Fibroblast of skin of right quadriceps (primary cell): ENCODE measurements at places on chromosomes 7 and 10.

GRCh38 chr7:18890134-18890533 is 227.3 kb downstream of the TWIST1 start:
- DNase-seq, result peak; percentile 89

DNA sequence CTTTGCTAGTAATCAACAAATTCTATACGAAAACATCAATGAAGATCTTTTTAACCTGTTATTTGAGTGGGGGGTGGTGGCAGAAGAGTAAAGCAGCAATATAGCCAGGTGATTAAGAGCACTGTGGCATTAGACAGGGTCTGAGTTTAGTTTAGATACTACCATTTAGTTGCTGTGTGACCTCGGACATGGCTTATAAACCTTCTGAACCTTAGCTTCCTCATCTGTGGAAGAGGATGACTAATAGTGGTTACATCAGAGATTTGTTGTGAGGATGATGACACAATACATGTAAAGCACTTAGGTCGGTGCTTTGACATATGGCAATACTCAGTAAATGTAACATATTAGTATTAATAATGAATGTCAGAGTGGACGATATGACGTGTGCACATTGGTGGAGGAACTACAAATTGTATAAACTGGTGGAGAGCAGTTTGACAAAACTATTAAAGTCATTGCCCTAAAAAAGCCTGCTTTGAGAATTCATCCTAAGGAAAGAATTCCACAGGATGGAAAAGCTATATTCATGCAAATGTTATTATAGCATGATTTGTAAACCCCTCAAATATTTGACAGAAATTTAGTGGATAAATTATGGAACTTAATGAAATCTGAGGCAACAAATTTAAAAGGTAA is 24.3 kb downstream of the SPAG6 start:
- peak; percentile 22 for DNase-seq

- peak; percentile 39 for DNase-seq
These were observed 90.2 kb downstream of the UBE3C start for GRCh38 chr7:157228864-157229422.

DNA sequence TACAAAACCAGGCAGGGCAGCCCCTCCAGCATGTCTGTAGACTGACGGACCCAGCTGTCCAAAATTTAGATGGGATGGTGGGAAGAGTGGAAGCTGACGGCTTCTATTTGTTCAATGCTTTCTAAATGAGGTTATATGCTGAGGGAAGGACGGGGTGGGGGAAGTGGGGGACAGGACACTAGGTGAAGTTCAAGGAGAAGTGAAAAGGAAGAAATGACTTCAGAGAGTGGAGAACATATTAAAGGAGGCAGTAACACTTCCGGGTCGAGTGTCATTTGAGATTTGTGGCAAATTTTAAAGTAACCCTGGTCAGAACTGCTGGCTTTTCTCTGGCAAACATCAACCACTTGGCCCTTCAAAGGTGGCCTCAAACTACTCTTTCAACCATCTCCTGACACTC is 9.4 kb downstream of the PIP4K2A start:
- DNase-seq, result no peak

- DNase-seq, result peak; percentile 64
These were observed 57.8 kb upstream of the RAB18 start for GRCh38 chr10:27446091-27446918.

DNA sequence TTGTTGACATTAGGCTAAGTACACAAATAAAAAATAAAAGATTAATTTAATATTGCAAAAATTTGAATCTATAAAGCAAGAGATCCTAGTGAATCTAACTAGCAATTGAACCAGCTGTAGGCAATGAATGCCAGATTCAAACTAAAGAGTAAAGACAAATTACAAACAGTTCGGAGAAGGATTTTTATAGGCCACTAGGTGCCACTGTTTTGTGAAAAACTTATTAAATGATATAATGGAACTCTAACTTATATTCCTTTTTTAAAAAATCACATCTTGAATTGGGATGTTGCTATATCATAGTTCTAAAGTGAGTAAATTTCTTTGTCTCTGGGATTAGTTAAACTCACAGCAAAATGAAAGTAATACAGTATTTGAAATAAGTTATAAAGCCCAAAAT is 39.1 kb upstream of the GNAI1 start:
- peak; percentile 30 for DNase-seq

GRCh38 chr7:69873512-69873911 is 275.2 kb downstream of the AUTS2 start:
- DNase-seq, result peak; percentile 36

DNA sequence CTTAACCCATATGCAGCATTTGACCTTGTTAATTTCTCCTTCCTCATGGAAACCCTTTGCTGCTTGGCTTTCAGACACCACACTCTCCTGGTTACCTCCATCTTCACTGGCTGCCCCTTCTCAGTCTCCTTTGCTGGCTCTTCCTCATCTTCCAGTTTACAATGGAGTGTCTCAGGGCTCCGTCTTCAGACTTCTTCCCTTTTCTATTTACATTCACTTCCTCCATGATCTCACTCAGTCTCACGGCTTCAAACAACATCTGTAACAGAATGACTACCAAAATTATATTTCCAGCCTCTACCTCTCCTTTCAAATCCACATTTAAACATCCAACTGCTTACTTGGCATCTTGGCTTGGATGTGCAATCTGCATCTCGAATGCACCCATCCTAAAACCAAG is 140.4 kb downstream of the DKK1 start:
- no peak for DNase-seq

DNA sequence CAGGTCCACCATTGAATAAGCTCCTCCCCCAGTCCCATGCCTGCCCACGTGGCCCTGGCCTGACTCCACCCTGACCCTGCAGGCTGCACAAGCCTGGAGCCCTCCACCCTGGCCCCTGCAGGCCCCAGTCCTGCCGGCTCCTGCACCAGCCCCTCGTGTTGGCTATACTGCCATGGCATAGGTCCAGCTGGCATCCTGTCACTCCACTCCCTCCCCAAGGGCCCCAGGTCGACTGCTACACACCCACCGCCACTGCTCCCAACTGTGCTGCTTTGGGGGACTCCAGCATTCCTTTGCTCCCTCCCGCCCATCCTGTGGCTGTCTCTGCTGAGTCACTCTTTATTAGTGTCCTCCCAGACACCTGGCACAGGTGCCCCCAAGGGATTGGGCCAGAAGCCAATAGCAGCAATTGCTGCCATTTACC is 32.4 kb upstream of the HSPA12A start:
- no peak for DNase-seq

DNA sequence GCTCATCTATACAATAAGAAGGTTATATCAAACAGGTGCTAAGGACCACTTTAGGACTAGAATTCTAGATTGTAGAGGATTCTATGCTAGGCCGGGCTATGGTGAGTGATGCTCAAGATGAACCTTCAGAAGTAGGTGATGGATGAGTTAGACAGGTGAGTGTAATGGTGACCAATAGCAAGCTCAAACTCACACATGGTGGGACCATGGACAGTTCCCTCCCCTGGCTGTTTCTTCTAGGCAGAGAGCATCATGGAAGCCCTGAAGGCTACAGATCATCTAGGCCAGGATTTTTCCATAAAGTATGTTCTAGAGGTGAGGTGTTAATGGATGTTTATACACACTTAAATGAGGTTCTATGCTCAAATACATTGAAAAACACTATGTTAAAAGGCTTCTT is 162.2 kb upstream of the WDR11 start:
- DNase-seq, result no peak

DNA sequence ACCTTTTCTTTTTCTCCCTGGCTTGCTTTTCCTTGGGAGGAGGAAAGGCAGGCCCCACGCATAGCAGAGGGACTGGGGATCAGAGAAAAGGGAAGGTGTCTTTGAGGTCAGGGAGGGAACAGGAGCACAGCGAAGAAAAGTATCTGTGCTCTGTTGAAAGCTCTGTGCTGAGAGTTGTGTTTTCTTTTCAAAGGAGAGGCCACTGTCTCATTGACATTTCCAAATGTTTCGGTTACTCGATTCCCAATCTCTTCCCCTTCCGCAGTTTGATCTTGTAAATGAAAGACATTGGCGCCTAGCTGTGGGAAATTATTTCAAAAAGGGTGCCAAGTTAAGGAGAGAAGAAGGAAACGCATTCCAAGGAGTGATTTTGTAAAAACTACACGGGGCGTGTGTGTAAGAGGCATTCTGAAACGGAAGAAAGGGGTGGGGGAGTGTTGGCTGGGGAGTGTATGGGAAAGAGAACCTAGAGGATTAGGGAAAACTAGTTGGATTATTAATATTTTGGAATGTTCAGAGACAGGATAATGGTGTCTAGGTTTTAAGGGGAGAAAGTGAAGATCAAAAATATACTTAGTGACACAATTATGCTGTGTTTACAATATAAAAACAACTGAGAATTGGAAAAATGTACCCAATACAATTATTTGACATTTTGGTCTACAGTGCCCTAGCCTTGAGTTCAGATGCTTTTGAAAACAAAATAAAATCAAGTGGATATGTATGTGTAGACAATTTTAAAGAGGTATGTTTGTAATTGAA is 708 bp downstream of the KLHDC10 start:
- no peak for DNase-seq

DNA sequence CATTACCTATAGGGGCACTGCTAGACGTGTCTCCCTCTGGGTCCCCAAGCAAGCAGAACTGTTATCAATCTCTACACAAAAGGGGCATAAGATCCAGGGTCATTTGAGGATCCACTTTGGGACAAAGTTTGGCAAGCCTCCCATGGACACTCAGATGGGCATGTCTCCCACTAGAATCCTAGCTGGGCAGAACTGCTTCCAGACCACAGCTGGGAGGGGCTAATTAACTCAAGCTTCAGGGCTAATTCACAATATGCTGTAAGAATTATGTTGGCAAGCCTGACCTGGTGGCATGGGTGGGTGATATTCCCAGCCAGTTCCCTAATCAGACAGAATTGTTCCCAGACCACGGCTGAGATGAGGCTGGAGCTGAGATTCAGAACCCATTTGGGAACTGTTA is 738.4 kb upstream of the FZD8 start:
- no peak for DNase-seq

DNA sequence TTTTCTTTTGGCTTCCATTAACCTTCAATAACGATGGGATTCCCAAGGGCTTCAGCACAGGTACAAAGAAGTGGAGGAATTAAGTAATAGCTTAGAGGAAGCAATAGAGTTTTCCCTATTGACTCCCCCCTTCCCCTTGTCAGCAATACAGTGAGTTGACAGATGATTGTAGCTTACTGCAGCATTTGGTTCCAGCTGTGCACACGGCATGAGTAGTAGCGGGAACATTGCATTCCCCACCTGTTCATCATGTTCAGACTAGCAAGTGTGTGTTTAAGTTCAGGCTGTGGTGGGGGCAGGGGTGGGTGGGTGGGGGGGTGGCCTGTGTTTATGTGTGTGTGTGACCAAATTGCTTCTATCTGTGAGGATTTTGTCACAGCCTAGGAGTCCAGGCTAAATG is 4.6 kb upstream of the ADRA2A start:
- DNase-seq, result no peak

DNA sequence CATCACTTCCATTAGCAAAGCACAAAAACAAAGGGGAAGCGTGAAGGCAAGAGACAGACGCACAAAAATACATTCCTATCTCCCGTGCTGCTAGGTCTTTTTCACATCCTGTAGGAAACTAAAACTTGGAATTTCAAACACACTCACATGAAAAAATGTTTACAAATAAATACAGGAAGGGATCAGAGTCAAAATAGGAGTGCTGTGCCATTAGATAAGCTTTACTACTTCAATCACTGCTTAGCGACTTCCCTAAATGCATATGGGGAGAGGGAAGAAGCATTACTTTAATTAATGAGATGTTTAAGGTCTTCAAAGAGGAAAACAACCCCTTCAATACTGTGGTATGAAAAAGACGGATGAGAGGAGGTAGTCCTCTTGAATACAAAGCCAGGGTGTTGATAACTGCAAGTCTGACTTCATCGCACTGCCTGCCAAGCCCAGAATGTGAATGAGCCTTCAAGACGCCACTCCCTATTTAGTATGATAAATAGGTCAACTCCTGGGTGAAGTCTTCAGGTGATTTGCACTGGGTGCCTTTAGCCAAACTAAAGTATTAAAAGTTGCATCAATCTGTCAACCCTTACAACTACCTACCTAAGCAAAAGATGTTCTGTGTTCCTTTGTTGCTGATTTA is 13.9 kb downstream of the PARD3 start:
- DNase-seq, result no peak

- DNase-seq, result peak; percentile 39
These were observed 34.0 kb downstream of the INPP5F start for GRCh38 chr10:119759832-119760231.

DNA sequence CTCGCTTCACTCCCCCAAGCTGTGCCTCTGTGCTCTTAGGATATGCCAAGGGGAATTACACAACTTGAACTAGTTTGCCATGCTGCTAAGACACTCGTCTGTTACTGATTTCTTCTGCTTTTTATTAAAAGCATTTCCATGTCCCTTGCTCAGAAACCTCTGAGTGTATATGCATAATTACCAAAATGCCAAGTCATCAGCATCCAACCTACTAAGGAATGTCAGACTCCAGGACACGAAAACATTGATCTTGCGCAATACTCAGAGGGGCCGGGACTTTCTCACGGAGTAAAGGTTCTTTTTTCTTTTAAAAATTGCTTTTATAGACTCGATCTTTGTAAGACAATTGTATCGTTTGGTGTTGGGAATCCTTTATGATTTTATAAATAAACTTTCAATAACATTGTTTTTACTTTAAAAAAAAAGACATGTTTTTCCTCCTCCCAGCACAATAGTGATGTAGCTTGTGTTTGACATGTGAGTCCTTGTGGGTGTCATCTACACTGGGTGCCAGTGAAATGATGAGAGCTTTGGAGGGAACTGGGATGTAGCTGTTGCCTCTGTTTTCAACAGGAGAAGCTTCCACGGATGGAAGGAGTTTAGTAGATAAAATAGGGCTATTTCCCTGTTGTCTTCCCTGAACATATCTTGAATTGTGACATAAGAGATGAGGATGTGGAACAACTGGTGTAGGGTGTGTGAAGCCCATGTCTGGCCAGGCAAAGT is 43.6 kb downstream of the CNNM1 start:
- peak; percentile 83 for DNase-seq

DNA sequence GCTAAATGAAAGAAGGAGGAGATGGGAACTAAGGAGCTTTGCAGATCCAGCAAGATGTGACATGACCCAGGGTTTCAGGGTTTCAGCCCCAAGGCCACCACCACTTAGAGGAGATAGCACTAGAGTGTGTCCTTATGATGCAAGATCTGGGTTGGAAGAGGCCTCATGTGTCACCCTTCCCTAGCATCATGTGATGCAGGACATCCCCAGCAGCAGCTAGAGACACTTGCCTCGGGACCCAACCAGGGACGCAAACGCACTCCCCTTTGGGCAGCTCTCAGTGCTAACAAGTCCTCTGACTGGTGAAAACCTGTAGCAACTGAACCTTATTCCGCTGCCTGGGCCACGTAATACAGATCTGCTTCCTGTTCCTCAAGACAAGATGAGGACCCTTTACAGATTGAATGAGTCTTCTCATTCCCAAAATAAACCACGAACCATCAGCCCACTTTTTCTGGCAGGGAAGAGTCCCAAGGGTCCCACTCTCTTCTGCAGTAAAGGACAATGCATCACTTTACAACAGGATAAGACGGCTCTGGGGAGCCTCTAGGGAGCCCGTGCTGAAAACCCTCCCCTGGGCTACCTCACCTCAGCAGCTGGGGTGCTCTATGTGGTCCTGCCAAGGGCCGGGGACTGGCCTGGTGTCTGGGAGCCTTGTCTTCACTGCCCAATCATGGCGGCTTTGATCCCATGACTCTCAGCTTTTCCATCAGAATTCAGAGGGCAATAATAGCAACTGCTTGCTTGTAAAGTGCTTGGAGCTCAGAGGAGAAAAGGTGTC is 44.8 kb upstream of the GDF10 start:
- DNase-seq, result no peak

GRCh38 chr10:36840788-36841187 is 284.6 kb upstream of the ANKRD30A start:
- DNase-seq, result peak; percentile 26

GRCh38 chr7:88859288-88859687 is 63.8 kb upstream of the TEX47 start:
- DNase-seq, result no peak
